Amniotic stem cell (primary cell): ENCODE measurements at places on chromosomes 7 and 10.

DNA sequence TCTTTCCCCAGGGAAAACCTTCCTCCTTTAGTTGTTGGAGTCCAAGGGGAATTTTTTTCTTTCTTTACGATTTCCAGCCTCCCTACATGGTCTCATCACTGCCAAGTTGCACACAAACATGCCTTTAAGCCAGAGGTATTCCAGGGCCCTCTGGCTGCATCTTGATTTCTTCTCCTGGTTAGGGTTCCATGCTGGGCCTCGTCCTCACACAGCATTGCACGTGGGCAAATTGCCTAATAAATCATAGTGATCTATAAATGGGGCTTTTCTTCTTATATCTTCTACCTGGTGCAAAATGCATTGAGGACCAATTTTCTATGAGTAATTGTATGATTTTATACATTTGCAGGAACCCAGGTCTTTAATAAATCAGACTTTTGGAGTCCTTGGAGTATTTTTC lies 284.2 kb downstream of the C7orf25 start:
- no peak for DNase-seq

DNA sequence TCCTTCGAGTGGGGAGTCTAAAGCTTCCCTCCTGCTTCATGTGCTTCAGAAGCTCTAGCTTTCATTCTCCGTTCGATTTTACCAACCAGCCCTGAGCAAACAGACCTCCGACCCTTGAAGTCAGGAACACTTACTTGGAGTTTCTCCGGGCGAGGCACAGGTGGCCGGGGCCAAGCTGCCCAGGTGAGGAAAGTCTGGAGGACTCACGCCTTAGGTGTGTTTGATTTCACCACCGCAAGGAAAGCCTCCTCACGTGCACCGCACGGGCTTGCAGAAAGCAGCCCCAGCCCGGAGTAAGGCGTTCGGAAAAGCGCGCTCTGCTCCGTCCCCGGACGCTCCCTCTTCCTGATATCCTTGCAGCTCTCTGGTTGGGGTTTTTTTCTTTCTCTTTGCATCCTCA lies 30.1 kb upstream of the CNPY1 start:
- no peak for DNase-seq

DNA sequence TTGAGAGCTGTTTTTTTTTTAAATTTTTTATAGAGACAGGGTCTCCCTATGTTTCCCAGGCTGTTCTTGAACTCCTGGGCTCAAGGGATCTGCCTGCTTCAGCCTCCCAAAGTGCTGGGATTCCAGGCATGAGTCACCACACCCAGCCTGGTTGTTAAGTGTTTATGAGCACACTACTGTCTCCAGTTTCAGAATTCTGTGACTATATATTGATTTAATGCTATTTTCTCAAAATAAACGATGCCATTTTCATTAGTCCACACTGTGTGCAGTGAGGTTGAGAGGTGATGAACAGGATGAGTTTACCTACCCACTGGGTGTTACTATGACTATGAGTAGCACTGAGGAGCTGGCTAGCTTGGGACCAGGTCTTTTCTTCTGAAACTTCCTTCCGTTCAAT lies 110.9 kb upstream of the FAM180A start:
- DNase-seq: no peak

DNA sequence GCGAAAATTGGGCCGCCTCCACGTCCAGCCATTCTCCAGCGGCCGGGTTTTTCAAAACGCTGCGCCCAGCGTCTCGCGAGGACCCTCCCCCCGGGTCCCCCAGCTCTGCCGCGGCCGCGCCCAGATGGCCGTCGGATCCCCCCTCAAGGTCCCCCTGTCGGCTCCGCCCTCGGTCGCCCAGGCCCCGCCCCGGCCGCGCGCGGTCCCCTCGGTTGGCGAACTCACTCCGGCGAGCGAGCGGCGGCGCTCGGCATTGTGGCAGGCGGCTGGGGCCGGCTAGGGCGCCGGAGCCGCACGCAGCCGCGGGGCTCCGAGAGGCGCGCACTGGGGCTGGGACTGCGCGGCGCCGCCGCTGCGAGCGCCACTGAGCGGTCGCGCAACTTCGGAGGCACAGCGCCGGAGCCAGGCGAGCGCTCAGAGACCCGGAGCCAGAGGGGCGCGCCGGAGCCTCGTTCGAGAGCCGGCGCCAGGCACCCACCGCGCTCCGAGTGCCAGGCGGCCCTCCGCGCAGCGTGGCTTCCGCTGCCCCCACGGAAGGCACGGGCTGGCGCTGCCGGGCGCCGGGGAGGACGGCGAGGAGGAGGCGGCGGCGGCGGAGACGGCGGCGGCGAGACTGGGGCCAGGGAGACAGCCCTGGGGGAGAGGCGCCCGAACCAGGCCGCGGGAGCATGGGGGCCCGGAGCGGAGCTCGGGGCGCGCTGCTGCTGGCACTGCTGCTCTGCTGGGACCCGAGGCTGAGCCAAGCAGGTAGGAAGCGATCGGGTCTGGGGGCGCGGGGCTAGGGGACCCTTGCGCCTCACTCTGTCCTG lies at the start of gene UNC5B:
TSS of gene UNC5B (plus strand) at position 253 of the 809 bp plus-strand sequence. CDS start at position 669, 416 bp downstream.
- peak; percentile 70 for DNase-seq
